PC-3 (cell line): ENCODE measurements at places on chromosomes 12 and 14. TPM values are rescaled to one million over a fixed set of nuclear protein-coding genes. Genes with fewer than 3 reads are reported as not detected.

- DNase-seq = peak; percentile 96
These were observed 6.4 kb upstream of the TBPL2 start for GRCh38 chr14:55446833-55447232.

DNA sequence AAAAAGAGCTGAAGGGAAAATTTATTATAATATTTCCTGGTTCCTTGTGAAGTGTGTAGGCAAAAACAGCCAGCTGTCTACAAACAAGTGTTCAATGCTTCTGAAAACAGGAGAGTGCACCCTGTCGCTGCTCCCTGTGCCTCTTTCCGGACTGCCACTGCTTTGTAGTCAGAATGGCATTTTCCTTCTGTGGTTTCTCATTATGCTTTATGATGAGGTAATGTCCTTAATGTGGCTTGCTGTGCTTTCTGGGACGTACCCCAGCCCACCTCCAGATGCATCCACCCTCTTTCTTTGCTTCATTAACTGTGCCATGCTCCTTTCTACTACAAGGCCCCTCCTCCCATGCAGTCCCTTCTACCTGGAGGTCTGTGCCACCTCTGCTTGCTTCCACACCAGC is 148.1 kb downstream of the SYT1 start:
- no peak for DNase-seq

- peak; percentile 37 for DNase-seq
These were observed 289.2 kb downstream of the ADGRD1 start for GRCh38 chr12:131242741-131243496.

DNA sequence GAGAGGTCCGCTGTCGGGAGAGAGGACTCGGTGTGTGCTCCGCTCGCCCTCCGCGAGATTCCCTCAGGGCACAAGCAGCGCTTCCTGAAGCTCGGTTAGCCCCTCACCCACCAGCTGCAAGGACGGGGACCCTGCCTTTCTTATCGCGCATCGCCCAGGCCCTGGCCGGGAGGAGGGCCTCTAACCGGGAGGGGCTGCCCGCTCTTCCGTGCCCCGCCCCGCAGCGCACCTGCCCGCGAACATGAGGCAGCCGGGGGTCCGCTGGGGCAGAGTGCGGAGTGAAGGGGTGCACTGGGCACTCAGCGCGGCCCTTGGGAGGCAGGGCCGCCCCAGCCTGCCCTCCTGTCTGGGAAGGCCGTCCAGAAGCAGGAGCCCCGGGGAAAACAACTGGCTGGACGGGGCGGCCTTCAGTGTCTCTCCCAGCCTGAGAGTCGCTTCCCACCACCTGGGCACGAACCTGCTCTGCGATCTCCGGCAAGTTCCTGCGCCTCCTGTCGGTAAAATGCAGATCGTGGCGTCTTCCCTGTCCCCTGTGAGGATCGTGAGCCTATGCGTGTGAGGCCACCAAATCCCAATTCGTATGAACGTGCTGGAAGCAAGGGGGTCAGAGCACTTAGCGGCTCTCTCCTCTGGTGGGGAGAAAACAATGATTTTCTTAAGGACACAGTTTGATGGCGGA is 28.0 kb upstream of the ADIPOR2 start:
- DNase-seq = no peak

GRCh38 chr12:54075974-54076373 is 22.3 kb downstream of the HOXC4 start:
- no peak for DNase-seq

DNA sequence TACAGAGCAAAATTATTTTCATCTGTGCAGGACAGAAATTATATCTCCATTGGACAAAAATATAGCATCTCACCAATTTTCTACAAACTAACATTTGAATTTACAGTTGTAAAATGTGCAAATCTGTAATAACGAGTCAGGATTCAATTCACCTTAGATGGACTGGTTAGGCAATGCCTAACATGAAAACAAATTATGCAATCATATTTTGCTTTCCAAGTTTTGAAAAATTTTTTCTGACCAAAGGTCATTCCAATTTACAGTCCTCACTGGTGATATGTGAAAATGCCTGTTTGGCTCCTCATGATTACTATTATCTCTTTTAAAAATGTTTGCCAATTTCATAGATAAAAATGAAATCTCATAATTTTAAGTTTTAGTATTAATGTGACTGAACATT is 6.5 kb upstream of the CPM start:
- no peak for DNase-seq

- no peak for DNase-seq
These were observed 196.5 kb upstream of the PRMT8 start for GRCh38 chr12:3294481-3294911.

DNA sequence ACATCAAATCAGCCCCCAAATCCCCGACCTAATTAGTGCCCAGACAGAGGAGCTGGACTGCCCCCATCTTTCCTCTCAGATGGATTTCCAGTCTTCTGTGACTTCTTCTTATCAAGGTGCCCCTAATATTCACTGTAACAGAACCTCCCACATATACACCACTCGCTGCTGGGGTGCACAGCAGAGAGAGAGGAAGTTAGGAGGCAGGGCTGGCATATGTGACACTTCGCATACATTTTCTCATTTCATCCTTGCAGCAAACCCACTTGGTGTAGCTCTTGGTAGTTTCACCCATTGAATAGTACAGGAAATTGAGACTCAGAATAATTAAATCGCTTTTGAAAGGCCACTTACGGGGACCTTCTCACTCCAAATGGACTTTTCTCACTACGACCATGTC is 56.5 kb upstream of the CCND2 start:
- DNase-seq = no peak

- DNase-seq = no peak
These were observed 3.1 kb downstream of the FAM222A start for GRCh38 chr12:109716512-109717389.

- DNase-seq = no peak
These were observed 1092.3 kb downstream of the AACS start for GRCh38 chr12:126157575-126157966.

- DNase-seq = peak; percentile 46
These were observed 119.6 kb downstream of the LRRIQ1 start for GRCh38 chr12:85155791-85156190.

DNA sequence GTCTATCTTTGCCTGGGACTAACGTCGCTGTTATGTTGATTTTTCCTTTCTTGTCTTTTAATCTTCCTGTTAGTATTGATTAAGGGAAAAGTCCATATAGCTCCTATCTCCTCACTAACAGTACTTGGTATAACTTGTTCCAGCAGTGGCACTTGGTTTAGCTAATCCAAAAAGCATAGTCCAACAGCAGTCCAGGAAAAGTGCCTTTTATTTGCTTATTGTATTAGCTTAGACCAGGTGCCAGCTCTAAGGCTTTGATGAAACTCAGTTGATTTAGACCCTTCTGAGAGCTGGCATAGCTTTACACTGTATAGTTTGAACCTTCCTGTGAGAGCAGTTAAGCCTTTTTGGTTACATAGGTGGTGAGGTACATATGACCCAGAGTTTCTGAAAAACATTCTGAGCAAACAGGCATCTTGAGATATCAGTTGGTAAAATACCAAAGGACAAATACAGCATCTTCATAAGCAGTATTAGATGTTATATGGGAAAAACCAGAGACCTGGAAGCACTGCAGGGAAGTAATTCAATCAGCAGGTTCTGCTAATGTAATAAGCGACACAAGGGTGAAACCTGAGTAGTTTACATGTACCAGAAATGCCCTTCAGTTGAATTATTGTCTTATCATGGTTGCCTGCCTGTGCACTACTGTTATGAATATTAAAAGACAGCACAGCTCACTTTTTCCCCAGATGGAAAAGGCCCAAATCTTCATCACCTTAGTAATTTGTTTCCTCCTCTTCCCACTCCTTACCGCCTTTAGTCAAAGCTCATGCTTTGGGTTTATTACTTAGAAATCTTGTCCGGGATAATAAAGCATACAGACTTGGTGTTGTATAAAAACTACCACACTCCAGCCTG is 13.0 kb downstream of the PELI2 start:
- no peak for DNase-seq

DNA sequence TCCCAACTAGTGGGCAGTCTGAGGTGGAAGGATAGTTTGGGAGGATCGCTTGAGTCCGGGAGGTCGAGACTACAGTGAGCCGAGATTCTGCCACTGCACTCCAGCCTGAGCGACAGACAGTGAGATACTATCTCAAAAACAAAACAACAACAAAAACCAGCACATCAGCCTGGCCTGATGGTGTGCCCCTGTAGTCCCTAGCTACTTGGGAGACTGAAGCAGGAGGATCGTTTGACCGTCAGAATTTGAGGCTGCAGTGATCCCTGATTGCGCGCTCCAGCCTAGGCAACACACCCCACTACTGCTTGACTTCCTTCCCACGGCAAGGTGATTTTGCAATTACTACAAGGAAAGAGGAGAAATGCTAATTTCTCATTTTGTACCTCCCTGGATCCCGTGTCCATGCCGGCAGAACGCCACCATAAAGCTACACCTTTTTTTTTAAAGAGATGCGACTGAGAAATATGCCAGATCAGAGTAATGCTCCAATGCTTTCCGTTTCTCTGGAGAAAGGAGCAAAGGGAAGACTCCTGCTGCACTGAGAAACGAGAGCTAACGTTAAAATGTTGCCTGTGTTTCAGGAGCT is 672 bp upstream of the SCFD1 start:
- DNase-seq = peak; percentile 30

The LYZ gene
- not detected in 2 replicates for total RNA-seq

The KRT78 gene
- total RNA-seq = 0.12 and 0.15 TPM in 2 replicates

The SMIM41 gene
- not detected in 2 replicates for total RNA-seq
